ENCODE measurements at places on chromosomes 5 and 9. TPM values are rescaled to one million over a fixed set of nuclear protein-coding genes. Genes with fewer than 3 reads are reported as not detected.

Gene CCNO
- total RNA-seq: 7.3 TPM

GRCh38 chr5:78508186-78508765 is 140.3 kb downstream of the LHFPL2 start:
- H3K27me3 ChIP-seq: no peaks in the 10 kb centered on the region
- H3K36me3 ChIP-seq: no peaks in the 10 kb centered on the region
- no peak for DNase-seq
- no peak overlapping the region for H3K27ac ChIP-seq
- peaks cover 54% of the 10 kb centered on the region for H3K4me1 ChIP-seq

GRCh38 chr5:174272671-174273070 is 227.2 kb downstream of the NSG2 start:
- H3K4me3 ChIP-seq: no peak overlapping the region
- H3K4me1 ChIP-seq: no peaks in the 10 kb centered on the region
- no peaks in the 10 kb centered on the region for H3K36me3 ChIP-seq
- no peak for DNase-seq
- H3K27me3 ChIP-seq: no peaks in the 10 kb centered on the region

DNA sequence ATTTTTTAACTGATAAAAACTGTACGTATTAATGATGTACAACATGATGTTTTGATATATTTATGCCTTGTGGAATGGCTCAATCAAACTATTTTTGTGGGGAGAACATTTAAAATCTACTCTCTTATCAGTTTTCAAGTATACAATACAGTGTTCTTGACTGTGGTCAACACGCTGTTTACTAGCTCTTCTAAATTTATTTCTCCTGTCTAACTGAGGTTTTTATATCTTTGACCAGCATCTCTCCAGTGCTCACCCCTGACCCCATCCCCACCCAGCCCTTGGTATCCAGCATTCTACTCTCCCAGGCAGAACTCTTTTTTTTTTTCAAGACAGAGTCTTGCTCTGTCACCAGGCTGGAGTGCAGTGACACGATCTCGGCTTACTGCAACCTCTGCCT is 169.6 kb upstream of the SNX2 start:
- H3K4me1 ChIP-seq: no peaks in the 10 kb centered on the region
- DNase-seq: no peak
- no peaks in the 10 kb centered on the region for H3K36me3 ChIP-seq
- H3K27me3 ChIP-seq: no peaks in the 10 kb centered on the region

DNA sequence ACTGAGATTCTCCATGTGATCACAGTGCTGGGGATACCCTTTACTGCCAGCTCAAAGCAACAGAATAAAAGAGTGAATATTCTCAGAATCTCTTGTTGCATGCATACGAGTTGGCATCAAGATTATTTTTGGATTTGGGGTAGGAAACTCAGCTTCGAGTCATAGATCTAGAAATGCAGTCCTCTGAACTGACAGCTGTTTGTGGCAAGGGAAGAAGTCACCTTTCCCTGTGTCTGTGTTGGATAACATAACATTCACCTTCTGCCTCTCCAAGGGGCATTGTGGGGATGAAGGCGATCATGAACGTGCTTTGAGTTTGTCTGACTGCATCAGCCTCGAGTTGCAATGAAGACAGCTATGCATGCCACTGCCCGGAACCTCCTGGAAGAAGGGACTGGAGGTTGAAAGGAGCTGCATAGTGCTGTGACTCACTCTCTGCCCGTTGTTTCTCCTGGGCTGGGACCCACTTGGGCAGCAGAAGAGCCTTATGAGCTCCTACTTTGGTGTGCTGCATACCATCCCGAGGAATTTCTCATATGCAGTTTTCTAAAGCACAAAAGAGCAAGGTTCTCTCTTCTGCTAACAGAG is 231.7 kb downstream of the ARHGAP26 start:
- no peak for DNase-seq
- no peak overlapping the region for H3K27ac ChIP-seq
- no peaks in the 10 kb centered on the region for H3K4me1 ChIP-seq
- H3K4me3 ChIP-seq: no peak overlapping the region
- no peaks in the 10 kb centered on the region for H3K27me3 ChIP-seq

Gene DRD1
- total RNA-seq: not detected

DNA sequence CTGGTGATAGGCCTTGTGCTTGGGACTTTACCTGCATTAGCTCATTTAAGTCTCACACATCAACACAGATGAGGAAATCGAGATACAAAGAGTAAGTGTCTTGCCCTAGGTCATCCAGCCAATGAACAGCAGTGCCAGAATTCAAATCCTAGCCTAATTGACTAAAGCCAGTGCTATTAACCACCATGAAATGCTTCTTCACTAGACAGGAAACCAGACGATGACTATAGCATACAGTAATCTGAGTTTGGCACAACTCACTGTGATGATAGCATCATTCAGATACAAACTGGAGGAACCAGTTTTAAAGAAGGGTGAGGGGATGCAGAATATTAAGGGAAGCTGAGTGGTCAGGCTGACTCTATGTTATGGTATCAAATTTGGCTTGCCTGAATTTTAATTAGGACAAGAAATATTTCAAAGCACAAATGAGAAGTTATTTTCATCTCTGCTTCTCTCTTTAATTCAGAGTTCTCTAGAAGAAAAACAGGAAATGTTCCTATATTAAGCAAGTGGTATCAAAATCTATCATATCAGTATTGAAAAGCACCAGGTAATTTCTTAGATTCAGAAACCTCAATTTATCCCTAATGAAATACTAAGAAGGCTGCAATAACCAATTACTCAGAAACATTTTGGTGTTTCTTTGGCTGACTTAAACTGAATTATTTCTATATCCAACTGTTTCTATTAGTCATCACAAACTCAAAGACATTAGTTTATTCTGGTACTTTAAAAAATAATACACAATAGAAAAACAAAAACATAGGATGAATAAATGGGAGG is 147.0 kb upstream of the RASA1 start:
- DNase-seq: peak; percentile 3
- H3K27ac ChIP-seq: no peak overlapping the region
- no peaks in the 10 kb centered on the region for H3K4me1 ChIP-seq

DNA sequence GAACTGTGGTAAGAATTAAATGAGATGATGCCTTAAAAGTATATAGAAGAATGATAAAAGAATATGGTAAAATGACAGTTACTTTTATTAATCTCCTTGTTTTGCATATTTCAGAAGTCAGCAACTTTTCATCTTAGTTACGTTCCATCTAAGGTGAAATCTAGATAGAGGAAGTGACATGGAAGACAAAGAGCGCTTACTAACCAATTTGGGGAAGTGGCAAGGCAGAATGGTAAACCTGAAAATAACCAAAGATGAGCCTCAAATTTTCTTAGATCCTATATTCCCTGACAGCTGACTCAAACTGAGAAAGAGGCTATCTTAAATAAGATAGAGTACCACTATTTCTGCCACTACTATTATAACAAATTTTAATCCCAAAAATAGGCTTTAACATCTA is 52.5 kb downstream of the FGF10 start:
- H3K4me1 ChIP-seq: no peaks in the 10 kb centered on the region
- H3K4me3 ChIP-seq: no peak overlapping the region
- no peaks in the 10 kb centered on the region for H3K36me3 ChIP-seq
- no peaks in the 10 kb centered on the region for H3K27me3 ChIP-seq
- H3K27ac ChIP-seq: no peak overlapping the region

DNA sequence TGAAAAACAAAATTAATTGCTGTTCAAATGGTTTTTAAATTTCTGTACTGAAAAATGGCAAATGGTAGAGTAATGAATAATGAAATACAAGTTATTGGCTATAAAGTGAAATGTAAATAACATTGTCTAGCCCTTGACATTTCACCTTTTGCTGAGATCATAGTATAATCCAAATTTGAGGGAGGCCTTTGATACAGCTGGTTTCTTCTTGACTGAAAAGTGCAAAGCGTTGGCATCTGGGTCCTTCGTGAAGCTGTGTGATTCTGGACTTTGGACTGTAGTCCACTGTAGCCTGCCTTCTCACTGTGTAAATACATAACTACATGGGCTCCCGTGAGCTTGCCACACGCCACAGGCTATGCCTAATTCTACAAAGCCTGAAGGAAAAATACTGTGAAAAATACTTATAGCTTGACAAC is 52.3 kb downstream of the ARHGEF28 start:
- no peaks in the 10 kb centered on the region for H3K36me3 ChIP-seq
- DNase-seq: peak; percentile 82
- H3K27me3 ChIP-seq: no peaks in the 10 kb centered on the region

All from body of pancreas (tissue), 4 donors.